HepG2 (cell line): ENCODE measurements at places on chromosomes 11 and 22.
A peak's percentile ranks its signal among the peaks of the same experiment; 100 is the strongest.

DNA sequence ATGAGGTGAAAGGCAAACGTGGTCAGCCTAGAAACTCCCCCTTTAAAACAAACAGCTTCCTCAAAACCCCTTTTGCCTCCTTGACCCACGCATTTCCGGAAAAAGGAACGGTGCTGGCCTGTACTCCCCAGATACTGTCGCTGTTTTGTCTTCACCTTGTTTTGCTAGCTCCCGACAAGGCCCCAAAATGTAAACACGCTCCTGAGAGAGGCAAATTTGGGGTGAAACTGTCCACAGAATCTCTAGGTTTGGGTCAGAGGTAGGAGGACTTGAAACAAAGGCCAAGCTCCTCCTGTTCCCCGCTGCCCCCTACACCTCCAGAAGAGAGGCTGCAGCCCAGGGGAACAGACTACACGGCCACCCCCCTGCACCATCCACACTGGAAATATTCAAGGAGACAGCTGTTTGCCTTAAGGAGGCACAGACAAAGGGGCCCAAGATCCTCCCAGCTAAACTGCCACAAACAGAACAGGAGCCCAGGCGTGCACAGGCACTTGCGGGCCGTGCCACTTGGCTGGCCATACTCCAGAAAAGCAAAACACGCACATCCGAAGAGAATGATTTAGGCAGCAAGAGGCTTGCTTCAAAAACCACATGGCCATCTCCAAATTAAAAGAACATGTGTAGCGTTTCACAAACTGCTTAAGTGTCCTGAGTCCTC, 160.5 kb upstream of the GRK3 start:
- DNase-seq, result peak; percentile 15

- no peak for DNase-seq
Measured at GRCh38 chr11:125401746-125402145, 94.3 kb downstream of the FEZ1 start.

GRCh38 chr11:17634776-17635550, 84.4 kb upstream of the MYOD1 start:
- no peak for DNase-seq

- no peak for DNase-seq
Measured at GRCh38 chr11:64853709-64854108, 9.3 kb upstream of the CDC42BPG start.

GRCh38 chr11:93529707-93530467, 13.3 kb downstream of the SMCO4 start:
- peak; percentile 74 for DNase-seq

DNA sequence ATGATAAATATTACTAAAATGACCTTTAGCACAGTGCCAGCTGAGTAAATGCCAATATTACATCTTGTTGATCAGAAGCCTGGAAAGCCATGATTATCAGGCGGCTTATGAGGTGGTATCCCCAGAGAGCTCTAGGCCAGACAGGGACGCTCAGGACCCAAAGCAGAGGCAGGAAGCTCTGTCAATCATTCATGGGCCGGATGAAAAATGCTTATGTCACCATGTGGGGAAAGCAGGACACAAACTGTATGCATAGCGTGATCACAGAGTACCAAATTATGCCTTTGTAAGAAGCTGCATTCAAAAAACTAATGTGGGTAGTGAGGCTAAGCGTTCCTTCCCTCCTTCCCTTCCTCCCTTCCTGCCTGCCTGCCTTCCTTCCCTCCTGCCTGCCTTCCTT, 82.6 kb downstream of the TENM4 start:
- no peak for DNase-seq

GRCh38 chr22:39355080-39355479, 5.3 kb downstream of the SYNGR1 start:
- DNase-seq, result no peak

GRCh38 chr22:30169002-30169401, 77.6 kb downstream of the LIF start:
- DNase-seq, result no peak

GRCh38 chr11:87298155-87298554, 260.4 kb downstream of the TMEM135 start:
- DNase-seq, result no peak

- no peak for DNase-seq
Measured at GRCh38 chr11:108527382-108527781, 29.2 kb upstream of the POGLUT3 start.
